Left ventricle myocardium inferior (tissue), 1 donor: ENCODE measurements at places on chromosomes 6 and 20. TPM values are rescaled to one million over a fixed set of nuclear protein-coding genes. Genes with fewer than 3 reads are reported as not detected.

TPD52L1 gene
- 64.0 TPM for total RNA-seq

- no peaks in the 10 kb centered on the region for H3K36me3 ChIP-seq
- H3K4me1 ChIP-seq, result no peaks in the 10 kb centered on the region
- H3K4me3 ChIP-seq, result no peak overlapping the region
- no peak overlapping the region for H3K27ac ChIP-seq
These were observed 9.8 kb downstream of the RIMS4 start for GRCh38 chr20:44800391-44801046.

DLL1 gene
- 11.7 TPM for total RNA-seq

POPDC3 gene
- 56.9 TPM for total RNA-seq

- H3K36me3 ChIP-seq, result no peaks in the 10 kb centered on the region
- no peak overlapping the region for H3K4me3 ChIP-seq
- DNase-seq, result no peak
- H3K27ac ChIP-seq, result no peak overlapping the region
These were observed 56.9 kb downstream of the BCAS1 start for GRCh38 chr20:54013471-54013870.

GRCh38 chr6:100880149-100880852 is 828 bp downstream of the ASCC3 start:
- peak overlapping the region; percentile 90 for H3K27ac ChIP-seq
- H3K4me1 ChIP-seq, result peaks cover 47% of the 10 kb centered on the region
- DNase-seq, result no peak
- no peaks in the 10 kb centered on the region for H3K27me3 ChIP-seq

DNA sequence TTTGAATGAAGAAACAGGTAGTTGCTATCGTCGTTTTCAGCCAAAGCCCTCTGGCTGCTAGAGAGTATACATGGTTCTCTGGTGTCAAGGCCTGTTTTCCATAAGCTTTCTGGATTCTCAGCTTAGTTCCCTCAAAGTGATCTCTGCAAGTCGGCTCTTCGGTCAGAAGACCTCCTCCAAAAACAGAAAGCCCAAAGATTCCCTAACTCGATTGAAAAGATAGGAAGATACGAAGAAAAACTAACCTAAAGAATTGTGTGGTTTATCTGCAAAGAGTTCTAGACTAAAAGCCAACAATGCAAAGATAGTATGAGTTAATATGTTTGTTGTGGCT is 545 bp upstream of the ASCC3 start:
- peaks cover 47% of the 10 kb centered on the region for H3K4me1 ChIP-seq
- no peaks in the 10 kb centered on the region for H3K27me3 ChIP-seq

ASIP gene
- total RNA-seq, result 32.6 TPM

DNA sequence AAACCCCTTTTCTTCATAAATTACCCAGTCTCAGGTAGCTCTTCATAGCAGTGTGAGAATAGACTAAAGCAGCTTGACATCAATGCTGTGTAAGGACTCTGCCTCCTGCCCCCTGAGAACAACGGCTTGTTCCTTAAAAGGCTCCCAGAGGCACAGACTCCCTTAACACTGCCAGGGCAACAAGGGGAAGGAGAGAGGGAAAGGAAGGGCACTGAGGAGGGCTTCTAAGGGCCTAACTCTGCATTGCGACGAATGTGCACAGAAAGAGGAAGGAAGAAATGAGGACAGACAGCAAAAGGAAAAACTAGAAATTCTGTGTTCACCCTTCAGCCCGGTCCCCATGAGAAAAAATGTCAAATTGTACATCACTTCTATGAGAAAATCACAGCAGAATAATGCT is 74.0 kb downstream of the AGPAT4 start:
- no peak overlapping the region for H3K27ac ChIP-seq
- H3K36me3 ChIP-seq, result no peaks in the 10 kb centered on the region
- DNase-seq, result no peak

OR2B6 gene
- not detected for total RNA-seq

SLC22A3 gene
- total RNA-seq, result 1.0 TPM

DNA sequence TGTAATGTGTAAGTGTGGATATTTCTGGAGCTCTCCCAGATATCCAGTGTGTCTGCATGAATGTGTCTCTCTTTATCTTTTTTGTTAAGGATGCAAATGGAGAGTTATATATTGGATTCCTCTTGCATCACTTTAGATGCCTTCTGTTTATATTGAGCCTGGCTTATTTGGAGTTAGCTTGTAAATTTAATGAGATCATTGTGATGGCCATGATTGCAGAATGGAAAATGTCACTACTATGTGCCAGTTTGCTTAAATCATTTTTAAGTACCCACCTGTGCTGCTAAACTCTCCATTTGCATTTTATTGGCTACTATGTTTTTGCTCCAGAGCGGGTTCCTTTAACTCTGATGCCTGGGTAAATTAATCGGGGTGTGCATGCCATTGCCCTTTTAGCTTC is 334.8 kb downstream of the UTRN start:
- no peaks in the 10 kb centered on the region for H3K36me3 ChIP-seq
- no peak overlapping the region for H3K4me3 ChIP-seq
- H3K27ac ChIP-seq, result no peak overlapping the region

- no peaks in the 10 kb centered on the region for H3K27me3 ChIP-seq
- no peaks in the 10 kb centered on the region for H3K4me1 ChIP-seq
- no peak for DNase-seq
These were observed 11.6 kb upstream of the MTG2 start for GRCh38 chr20:62171245-62171644.

- H3K4me1 ChIP-seq, result no peaks in the 10 kb centered on the region
- H3K36me3 ChIP-seq, result no peaks in the 10 kb centered on the region
- no peak overlapping the region for H3K27ac ChIP-seq
- no peaks in the 10 kb centered on the region for H3K27me3 ChIP-seq
These were observed 19.7 kb downstream of the PPIL6 start for GRCh38 chr6:109420751-109421150.

GRCh38 chr6:11705069-11705468 is 73.5 kb downstream of the ADTRP start:
- no peak overlapping the region for H3K27ac ChIP-seq
- H3K4me3 ChIP-seq, result no peak overlapping the region
- no peaks in the 10 kb centered on the region for H3K36me3 ChIP-seq
- no peak for DNase-seq
- no peaks in the 10 kb centered on the region for H3K27me3 ChIP-seq
- no peaks in the 10 kb centered on the region for H3K4me1 ChIP-seq

DNA sequence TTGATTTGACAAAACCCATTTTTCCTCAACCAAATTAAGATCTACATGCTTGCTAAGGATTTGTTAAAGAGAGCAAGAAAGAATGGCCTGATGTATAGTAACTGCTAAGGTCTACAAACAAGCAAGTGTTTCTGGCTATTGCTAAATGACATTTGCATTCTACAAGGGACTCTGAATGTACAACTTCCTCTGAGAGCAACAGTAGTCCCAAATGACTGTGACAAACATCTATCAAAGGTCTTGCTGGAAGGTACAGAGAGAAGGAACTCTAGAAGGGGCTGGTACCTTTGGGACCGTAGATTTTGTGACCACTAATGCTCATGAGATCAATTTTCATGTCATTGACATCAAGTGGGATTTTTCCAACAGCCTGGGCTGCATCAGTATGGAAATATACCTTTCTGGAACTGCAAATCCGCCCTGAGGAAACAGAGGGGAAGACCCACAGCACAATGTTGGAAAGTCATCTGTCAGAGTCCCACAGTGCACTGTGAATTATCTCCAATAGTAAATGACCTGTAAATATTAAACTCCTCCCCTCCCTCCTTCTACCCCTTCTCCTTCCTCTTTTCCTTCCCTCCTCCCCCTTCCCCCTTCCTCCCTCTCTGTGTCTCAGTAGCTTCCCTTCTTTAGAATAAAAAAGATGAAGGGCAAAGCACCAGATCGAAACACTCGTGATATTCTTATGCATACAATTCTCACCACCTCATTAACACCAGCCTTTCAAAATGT is 15.9 kb upstream of the CPNE1 start:
- peaks cover 86% of the 10 kb centered on the region for H3K36me3 ChIP-seq
- no peaks in the 10 kb centered on the region for H3K27me3 ChIP-seq
- no peak overlapping the region for H3K27ac ChIP-seq
- H3K4me3 ChIP-seq, result no peak overlapping the region
- DNase-seq, result no peak
- no peaks in the 10 kb centered on the region for H3K4me1 ChIP-seq

GRCh38 chr20:46117704-46118467 is at the start of gene CD40:
Gene CD40 (plus strand): TSS chr20:46118314. CDS start chr20:46118344, 30 bp downstream.
- DNase-seq, result peak; percentile 90
- peaks cover 56% of the 10 kb centered on the region for H3K4me1 ChIP-seq
- H3K4me3 ChIP-seq, result peak within 1 kb of the TSS; percentile 75
- H3K27me3 ChIP-seq, result no peaks in the 10 kb centered on the region
- peaks cover 8% of the 10 kb centered on the region for H3K36me3 ChIP-seq
- peak within 1 kb of the TSS; percentile 88 for H3K27ac ChIP-seq

DNA sequence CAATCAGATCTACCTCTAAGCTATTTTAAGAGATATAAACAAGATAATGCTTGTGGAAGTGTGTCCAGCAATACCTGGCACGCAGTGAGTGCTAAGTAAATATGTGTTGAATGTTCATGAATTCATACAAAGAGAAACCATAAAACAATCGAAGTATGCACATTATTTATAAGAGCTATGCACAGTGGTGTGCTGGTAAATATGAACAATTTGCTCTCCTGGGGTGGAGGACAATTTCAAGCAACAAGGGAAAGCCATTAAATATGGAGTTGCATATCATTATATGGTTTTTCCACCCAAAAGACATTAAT is 526.6 kb upstream of the MARCKS start:
- DNase-seq, result no peak
- no peaks in the 10 kb centered on the region for H3K27me3 ChIP-seq
- no peaks in the 10 kb centered on the region for H3K4me1 ChIP-seq
- no peak overlapping the region for H3K4me3 ChIP-seq
- no peaks in the 10 kb centered on the region for H3K36me3 ChIP-seq

TPBG gene
- 2.6 TPM for total RNA-seq

DNA sequence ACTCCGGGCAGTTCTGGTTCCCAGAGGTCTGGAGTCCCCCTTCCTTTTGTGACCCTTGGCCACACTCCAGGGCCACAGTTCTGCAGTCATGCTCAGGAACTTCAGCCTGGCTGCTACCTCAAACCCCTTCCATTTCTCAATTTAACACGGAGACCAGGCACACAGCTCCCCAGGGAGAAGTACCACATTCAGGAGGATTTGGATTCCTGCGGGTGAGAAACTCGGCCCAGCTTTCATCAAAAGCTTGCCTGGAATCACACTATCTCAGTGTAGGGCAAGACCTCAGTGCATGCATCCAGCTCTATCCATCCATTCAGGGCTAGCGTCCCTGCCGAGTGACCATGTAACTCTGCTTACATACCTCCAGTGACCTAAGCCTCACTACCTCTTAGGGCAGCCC is 16.8 kb upstream of the IP6K3 start:
- H3K36me3 ChIP-seq, result no peaks in the 10 kb centered on the region
- peaks cover 33% of the 10 kb centered on the region for H3K4me1 ChIP-seq
- no peak overlapping the region for H3K27ac ChIP-seq
- H3K27me3 ChIP-seq, result no peaks in the 10 kb centered on the region
- no peak for DNase-seq
- H3K4me3 ChIP-seq, result no peak overlapping the region

DEFB124 gene
- total RNA-seq, result not detected

MAFB gene
- total RNA-seq, result 10.2 TPM

DNA sequence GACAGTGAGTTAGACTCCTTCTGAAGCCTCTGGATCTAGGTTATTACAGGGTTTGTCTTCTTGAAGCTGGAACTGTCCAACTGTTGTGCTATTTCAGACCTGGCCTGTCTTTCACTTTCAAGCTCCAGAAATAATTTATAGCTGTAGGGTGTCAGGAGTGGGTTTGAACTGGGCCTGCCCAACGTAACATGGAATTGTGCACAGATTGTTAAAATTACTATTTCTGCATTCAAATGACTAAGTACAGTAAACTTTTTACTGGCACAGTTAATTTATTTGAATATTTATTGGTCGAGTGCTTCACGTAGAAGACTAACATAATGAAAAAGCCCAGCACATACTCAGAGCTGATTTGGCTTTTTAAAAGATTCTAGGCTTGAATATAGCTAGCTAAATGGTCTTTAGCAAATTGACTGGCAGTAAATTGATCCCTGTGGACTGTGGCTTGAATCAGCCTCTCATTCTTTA is 74.3 kb downstream of the ARID1B start:
- H3K36me3 ChIP-seq, result no peaks in the 10 kb centered on the region
- DNase-seq, result no peak
- peak overlapping the region; percentile 76 for H3K27ac ChIP-seq

- DNase-seq, result no peak
- H3K4me1 ChIP-seq, result no peaks in the 10 kb centered on the region
- no peak overlapping the region for H3K27ac ChIP-seq
These were observed 80.6 kb downstream of the KCNQ5 start for GRCh38 chr6:72702421-72702820.

GRCh38 chr6:130507666-130508028 is 141.8 kb downstream of the TMEM200A start:
- no peaks in the 10 kb centered on the region for H3K4me1 ChIP-seq
- H3K4me3 ChIP-seq, result no peak overlapping the region
- H3K27me3 ChIP-seq, result no peaks in the 10 kb centered on the region
- H3K27ac ChIP-seq, result no peak overlapping the region

TOX2 gene
- total RNA-seq, result 0.30 TPM

NOX3 gene
- not detected for total RNA-seq

DNA sequence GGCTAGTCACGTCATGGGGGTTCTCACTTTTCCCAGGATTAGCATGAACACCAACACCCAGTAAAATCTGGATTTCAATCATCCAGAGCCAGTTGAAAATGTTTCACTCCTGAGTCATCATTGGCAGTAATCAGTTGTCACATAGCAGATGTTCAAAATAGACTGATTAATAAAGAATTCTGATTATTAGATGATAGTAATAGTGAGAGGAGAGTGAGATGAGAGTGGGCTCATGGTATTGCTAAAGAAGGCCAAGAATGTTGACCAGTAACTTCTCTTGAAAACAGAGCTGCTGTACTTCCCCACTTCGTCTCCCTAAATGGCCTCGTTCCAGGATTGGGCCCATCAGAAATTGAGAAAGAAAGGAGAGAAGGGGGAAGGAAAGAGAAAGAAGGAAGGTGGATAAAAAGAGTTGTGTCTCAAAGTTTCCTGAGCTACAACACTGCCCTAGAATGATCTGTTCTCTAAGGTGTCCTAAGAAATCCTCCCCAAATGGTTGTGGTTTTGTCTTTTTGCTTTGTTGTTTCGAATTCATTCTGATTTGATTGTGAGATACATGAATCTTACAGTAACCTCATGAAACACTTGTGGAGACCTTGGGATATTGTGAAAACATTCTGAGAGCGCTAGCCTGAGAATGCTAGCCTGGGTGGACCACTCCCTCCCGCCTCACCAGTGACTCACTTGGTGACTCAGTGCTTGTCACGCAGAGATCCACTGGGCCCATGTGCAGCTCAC is 502.2 kb upstream of the JARID2 start:
- peaks cover 5% of the 10 kb centered on the region for H3K4me1 ChIP-seq
- no peak overlapping the region for H3K27ac ChIP-seq
- no peak overlapping the region for H3K4me3 ChIP-seq
- DNase-seq, result peak; percentile 29
- no peaks in the 10 kb centered on the region for H3K27me3 ChIP-seq
- H3K36me3 ChIP-seq, result no peaks in the 10 kb centered on the region
